ENCODE measurements at places on chromosomes 3 and 15.

- no peak for DNase-seq
These were observed 15.4 kb downstream of the RAF1 start for GRCh38 chr3:12648384-12648959.

DNA sequence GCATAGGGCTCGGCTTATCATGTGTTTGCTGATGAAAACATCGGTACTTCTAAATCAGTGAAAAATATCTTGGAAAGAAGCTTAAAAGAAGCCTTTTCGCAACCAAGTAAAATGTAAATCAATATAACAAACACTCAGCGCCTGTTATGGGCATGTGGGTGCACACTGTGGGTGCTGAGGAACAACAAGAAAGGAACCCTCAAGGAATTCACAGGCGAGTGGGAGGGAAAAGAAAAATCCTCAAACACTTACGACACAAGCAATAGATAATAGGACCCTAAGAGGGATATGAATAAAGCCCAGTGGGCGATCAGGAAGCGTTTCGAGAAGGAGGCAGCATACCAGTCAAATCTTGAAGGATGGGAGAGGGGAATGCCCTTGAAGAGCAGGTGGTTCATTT lies 21.9 kb downstream of the GLDN start:
- DNase-seq: no peak

DNA sequence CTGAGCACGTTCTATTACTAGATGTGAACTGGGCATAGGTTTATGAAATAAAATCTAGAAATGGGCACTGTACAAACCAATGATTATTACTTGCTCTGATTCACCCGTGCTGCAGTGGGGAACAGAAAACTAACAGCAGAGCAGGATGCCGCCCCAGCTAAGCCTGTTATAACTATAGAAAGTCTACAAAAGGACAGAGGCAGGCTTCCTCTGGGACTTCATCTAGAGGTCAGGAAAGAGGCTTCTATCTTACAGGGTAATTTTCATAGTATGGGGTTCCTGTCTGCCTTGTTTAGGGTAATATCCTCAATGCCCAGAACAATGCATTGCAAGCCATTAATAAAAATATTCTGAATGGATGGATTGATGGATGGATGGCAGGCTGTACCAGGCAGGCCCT lies 177.0 kb upstream of the TBL1XR1 start:
- DNase-seq: no peak

DNA sequence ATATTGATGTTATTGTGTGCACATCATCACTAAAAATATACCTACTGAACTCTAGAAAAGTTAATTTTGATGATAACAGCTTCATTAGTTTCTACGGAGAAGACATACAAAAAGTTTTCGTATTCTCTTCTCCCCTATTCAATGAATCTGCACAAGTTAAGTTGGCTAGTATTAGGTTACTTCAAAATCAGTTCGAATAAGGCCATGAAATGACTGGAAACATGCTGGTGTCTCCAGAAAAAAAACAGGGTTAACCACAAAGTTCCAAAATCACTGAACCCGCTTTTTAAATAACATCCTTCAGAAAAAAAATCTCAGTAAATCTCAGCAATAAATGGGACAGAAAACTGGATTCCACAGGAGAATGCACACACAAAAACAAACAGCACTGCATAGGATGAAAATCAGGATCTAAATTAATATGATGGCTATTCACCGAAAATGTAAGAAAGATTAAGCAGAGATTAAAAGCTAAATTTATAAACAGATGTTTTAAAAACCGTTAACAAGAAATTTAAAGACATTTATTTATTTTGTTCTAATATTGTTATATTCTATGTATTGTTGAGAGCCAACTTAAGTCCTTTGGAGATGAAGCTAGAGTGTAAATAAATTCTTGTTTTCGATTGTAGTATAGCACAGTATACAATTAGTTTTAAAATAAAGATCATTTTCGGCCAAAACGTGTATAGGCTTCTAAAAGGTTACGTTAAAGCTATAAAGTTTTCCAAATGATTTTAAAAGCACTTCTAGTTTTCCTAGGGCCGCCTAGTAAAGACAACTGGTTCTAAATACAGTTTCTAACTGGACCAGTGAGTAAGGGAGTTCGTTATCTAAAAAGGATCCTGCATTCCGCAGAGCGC lies 1.0 kb downstream of the IGSF11 start:
- DNase-seq: no peak

- DNase-seq: no peak
These were observed 9.0 kb downstream of the XXYLT1 start for GRCh38 chr3:195261925-195262324.

DNA sequence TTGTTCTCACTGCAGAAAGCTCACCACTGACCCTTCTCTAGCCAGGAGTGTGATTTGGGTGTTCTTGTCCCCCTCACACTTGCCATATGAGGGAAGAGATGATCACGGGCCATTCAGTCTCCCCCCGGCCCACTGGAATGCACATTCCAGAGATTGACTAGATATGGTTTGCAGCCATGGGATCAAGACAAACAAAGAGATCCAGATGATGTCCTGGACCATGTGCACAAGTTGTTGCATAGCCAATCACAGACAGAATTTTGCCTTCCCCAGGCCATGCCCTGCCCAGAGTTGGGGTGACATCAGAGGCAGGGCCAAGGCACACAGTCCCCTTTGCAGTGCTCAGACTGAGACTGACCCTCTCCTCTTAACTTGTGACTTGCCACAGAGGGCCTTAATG lies 14.8 kb downstream of the MUC13 start:
- no peak for DNase-seq

- no peak for DNase-seq
These were observed 18.6 kb upstream of the MYZAP start for GRCh38 chr15:57573151-57573550.

DNA sequence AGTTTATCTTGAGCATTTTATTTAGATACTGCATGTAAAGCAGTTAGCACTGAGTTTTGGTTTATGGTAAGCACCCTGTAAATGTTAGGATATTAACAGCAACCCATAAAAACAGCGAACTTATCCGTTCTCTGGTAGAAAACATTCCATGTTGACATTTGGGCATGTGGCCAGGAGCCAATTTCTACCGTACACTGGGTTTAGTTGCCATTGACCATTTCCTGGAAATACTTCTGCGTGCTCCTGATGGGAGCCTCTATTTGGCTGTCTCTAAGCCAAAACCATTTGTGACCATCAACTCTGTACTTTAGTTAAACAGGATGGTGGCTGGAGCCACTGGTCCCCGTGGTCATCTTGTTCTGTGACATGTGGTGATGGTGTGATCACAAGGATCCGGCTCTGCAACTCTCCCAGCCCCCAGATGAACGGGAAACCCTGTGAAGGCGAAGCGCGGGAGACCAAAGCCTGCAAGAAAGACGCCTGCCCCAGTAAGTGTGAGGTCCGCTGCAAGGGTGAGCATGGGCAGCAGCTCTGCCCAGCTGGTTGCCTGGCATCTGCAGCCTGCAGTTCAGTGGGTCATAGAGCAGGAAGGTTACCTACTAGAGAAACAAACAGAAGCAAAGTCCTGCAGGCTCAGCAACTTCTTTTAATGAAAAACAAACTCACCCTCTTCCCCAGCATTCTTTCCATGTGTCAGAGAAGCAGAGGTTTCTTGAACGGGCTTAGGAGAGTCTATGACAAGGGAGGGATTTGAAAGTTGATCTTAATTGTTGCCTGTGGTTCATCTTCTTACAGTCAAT lies 7.1 kb downstream of the THBS1 start:
- DNase-seq: no peak

DNA sequence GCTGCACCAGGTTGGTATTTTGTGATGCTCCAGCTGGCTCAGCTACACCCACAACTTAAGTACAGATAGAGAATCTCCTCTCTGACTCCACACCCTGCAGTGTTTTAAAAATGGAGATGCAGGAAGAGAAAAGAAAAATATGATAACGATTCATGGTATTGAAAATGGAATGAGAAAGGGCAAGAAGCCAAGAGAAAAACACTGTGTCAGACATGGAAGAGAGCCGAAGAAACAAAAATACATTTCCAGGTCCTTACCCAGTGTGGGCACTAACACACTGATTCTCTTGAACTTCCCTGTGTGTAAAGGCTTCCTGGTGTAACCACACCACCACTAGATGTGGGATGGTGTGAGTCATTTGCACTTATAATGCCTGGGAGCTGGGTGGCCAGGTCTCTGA lies 93.1 kb downstream of the GMPS start:
- no peak for DNase-seq

DNA sequence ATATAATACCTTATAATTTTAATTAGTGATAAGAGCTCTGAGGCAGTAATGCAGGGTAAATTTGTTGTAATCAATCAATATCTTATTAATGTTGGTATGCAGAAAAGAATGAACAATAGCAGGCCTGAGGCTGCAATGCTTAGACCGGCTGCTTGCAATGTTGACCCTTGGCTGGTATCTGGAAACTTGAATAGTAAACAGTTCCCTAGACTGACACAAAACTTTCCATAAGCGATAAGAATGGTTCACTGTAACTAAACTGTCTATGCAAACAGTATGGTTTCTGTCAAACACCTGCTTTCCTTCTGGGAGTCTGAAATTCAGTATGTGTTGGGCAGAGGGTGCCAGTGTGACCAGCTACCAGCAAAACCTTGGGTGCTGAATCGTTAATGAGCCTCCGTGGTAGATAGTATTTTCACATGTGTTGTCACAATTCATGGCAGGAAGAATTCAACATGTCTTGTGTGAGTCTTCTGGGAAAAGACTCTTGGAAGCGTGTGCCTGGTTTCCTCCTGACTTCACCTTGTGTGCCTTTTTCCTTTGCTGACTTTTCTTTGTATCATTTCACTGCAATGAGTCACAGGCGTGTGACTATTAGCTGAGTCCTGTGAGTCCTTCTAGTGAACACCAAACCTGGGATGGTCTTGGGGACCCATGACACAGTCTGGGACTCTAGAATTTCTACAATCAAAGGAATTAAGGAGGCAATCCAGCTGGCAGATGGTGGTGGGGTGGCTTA lies 30.7 kb upstream of the CLRN1 start:
- DNase-seq: no peak

DNA sequence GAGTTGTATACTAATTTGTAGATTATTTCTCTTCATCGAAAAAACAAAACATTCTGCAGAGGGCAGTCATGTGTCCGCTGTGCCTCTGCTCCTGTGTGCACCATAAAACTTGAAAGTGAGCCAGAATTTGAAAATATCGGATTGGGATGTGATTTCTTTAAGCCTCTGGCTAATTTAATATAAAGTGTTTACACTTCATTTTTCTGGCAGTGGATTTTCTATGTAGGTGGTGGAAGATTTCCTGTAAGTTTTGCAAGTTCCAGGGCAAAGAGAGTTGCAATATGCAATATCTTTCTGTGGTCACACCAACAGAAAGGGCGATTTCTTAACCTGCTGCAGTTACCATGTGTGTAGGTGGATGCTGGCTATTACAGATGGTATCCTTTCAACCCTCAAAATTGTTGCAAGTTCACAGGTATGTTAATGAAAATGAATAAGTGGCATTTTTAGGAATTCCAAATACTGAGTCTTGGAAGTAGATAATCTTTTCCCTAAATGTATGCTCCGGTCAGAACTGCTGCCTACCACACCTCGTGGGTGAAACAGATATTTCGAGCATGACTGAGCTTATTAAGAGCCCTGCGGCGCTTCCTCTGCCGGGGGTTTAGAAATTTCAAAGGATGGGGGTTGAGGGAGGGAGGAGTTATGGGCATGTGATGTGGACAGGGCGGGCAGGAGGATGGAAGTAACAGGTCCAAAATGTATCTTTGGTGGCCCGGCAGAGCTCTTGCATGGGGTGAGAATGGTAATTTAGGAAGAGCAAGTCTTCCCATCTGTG lies 134.0 kb downstream of the PGPEP1L start:
- DNase-seq: no peak

- DNase-seq: no peak
These were observed 14.5 kb downstream of the GOLIM4 start for GRCh38 chr3:168081171-168081771.

DNA sequence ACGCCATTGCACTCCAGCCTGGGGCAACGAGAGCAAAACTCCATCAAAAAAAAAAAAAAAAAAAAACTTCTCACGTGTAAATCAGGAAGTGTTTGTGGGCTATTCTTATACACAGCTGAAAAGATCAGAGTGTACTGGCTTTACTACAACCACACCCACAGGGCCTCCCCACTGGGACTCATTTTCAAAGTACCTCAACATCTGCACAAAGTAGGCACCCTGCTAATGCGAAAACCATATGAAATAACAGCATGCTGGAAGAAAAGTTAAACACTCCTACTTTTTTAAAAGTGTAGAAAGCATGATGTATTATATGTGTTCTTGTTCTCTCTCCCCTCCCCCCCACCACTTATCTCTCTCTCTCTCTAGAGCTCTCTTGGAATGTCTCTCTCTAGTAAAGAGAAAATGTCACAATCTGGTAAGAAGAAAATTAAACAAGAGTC lies 11.1 kb downstream of the UACA start:
- no peak for DNase-seq

DNA sequence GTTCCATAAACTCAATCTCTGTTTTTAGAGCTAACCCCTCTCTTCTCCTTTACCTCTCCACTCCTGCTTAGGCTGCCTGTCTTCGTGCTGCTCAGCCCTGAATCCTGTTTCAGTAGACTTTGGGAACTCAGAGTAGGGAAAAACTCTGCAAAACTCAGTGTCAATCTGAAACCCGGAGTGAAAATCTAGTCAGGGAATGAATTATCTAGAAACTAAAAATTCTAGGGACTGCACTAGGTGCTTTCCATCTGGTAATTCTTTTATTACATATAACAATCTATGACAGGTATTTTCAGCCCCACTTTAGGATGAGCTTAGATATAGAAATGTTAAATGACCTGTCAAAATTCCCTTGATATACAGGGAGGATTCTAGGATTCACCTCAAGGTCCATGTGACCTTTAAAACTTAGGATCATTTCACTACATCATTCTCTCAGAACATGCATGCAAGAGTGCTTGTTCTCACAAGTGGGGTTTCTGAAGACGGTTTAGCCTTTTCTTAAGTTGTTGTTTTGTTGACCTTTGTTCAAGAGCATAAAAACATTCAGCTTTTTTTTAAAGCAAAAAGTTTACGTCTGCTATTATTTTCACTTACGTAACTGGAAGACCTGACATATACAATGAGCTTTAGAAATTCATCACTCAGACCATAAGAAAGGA lies 108.2 kb upstream of the MBNL1 start:
- no peak for DNase-seq

DNA sequence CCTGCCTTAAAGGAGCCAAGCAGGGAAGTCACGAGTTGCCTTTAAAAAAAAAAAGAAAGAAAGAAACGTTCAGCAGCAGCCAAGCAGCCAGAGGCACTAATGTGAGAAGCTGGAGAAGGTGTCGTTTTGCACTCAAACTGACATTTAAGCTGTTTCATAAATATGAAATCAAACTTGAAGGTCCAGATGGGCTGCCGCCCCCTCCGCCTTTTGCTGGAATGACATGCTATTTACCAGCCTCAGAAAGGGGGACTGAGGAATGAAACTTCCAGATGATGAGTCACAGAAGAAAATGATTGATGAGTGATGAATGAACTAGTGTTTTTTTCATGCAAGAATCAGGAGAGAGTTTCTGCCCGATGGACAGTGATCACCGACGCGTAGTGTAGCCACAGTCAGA lies 396.8 kb downstream of the IGSF11 start:
- DNase-seq: no peak

GRCh38 chr3:160860346-160860745 lies 104.3 kb downstream of the PPM1L start:
- DNase-seq: no peak

GRCh38 chr3:11775493-11775892 lies 71.2 kb downstream of the TAMM41 start:
- no peak for DNase-seq

GRCh38 chr3:64354956-64355355 lies 129.7 kb upstream of the PRICKLE2 start:
- DNase-seq: no peak
